ENCODE measurements at places on chromosomes 6 and 20.

DNA sequence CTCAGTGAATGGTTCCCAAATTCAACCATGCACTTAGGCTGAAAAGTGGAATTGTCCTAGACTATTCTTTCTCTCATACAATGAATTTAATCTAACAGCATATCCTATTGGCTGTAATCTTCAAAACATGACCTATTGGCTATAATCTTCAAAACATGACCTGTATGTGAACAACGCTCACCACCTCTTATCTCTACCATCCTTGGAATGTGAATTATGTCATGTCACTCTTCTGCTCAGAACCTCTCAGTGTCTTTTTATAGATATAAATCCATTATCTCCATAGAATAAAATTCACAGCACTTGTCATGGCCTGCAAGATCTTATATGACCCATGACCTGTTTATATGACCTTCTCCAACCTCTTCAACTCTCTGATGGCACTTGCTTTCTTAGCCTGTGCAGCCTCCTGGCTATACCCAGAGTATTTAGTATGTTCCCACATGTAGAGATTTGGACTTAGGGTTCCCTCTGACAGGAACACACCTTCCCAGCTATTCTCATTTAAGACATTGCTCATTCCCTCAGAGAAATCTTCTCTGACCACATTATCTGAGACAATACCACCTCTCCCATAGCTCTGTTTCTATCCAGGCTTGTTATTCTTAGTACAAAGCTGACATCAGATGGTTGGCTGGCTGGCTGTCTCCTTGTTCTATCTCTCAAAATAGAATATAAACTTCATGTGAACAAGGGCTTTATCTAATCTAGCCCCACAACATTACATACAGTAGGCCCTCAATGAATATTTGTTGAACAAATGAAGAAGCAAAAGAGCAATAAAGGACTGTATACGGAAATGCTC is 275.0 kb upstream of the PREP start:
- DNase-seq: no peak

DNA sequence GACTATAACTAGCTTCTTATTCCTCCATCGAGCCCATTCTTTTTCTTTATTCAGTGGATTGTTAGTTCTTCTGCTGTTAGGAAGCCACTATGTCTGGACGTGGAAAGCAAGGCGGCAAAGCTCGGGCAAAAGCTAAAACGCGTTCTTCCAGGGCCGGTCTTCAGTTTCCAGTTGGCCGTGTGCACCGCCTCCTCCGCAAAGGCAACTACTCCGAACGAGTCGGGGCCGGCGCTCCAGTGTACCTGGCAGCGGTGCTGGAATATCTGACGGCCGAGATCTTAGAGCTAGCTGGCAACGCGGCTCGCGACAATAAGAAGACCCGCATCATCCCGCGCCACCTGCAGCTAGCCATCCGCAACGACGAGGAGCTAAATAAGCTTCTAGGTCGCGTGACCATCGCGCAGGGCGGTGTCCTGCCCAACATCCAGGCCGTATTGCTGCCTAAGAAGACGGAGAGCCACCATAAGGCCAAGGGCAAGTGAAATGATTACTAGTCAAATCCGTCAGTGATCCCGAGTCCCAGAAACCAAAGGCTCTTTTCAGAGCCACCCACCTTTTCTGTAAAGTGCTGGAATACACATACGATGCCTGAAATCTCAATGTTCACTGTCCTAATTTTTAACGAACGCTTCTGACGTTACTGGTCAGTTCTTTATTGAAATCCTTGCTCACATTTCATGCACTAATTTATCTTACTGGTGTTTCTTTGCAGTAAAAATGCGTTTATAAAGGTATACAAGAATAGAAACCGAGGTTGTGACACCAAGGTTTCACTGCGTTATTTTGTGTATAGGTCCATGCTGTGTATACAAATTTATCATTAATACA is 129.9 kb downstream of the HFE start:
- peak; percentile 86 for DNase-seq

GRCh38 chr20:9829835-9830234 is 9.0 kb downstream of the PAK5 start:
- DNase-seq: no peak

DNA sequence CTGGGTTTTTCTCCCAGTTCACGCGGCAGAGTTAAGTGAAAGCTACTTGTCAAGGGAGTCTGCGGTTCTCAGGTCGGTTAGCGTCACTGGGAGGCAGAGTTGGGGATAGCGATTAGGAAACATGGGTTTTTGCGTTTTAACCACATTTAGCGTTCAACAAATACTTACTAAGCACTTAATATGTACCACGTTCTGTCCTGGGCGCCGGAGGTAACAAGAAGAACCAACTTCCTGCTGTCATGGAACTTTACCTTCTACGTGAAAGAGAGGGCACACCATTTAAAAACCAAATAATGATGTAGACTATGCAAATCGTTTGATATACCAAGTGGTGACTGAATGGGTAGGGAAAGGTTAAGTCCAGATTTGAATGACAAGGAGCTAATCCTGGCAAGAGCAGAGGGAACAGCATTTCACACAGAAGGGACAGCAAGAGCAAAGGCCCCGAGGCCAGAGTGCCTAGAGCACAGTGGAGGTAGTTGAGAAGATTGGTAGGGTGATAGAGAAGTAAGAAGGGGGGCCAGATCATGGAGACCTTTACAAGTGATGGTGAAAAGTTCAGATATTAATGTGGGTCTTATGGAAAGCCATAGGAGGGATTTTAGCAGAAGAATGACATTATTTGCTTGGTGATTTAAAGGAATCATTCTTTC is 744 bp downstream of the RIOK1 start:
- no peak for DNase-seq

DNA sequence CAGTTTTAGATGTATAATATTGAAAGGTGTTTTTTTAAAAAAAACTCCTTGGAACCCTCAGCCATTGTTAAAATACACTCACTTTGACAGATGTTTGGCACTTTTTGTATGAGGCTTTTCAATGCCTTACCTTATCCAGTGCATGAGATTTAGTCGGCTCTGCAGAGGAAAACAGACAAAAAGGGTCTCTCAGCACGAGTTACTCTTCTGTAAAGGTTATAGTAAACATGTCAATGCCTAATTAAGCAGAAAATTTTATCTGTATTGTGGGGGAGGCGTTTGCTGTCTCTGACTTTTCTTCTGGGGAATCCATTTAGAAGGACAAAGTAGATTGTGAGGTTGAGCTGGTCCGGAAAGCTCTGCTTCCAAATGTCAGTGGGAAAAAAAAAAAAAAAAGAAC is 278.3 kb downstream of the TSHZ2 start:
- DNase-seq: no peak

- no peak for DNase-seq
These were observed 1.2 kb downstream of the DCBLD1 start for GRCh38 chr6:117483645-117484016.

DNA sequence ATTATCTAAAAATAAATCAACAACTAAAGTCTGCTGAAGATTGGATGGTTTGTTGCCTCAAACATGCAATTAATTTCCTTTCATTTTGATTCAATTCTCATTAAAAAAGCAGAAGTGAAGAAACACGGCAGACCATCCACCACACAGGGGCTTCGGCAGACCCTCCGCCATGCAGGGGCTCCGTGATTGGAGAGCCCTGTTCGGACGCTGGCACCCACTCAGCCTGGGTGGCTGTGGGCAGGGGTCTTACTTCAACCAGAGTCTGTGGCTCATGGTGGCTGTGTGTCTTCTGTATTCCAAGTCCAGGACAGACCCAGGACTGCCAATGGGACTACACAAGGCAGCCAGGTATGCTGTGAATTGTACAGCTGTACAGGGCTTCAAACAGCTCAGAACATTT is 86.9 kb upstream of the FRMD1 start:
- DNase-seq: no peak

DNA sequence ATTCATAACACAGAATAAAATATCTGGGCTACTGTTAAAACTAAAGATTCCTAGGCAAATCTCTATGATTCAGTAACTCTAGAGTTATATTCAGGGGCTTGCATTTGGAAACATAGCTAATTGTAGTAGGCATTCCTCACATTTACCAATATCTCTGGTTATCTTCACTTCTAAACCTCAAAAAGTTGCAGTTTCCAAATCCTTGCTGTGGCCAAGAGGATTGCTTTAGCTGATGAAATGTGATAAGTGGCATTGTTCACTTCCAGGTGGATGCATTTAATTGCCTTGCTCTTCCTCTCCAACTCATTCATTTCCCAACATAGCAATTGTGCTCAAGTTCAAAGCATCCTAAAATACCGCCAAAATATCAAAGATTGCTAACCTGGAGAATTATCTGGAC is 246.6 kb downstream of the GRIK2 start:
- DNase-seq: no peak

- DNase-seq: no peak
These were observed 71.8 kb downstream of the ARHGAP18 start for GRCh38 chr6:129638055-129638684.

DNA sequence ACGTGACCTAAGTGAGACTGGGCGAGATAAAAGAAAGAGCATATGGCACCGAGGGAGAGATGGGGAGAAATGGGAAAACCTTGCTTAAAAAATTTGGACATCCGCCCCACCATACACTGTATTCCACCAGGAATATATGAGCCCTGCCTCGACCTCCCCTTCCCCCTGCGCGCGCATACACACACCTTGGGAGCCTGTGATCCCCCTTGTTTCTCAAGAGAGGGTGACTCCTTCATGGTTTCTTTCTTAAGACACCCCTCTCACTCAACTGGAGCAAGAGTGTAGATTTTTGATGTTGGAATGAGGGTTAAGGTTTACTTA is 480 bp downstream of the ABCF1 start:
- no peak for DNase-seq

- DNase-seq: no peak
These were observed 228.0 kb downstream of the ZNF217 start for GRCh38 chr20:53365539-53366075.

GRCh38 chr20:52402950-52403349 is 211.4 kb upstream of the ZFP64 start:
- no peak for DNase-seq

- DNase-seq: no peak
These were observed 3.2 kb upstream of the IFNGR1 start for GRCh38 chr6:137222381-137222780.

DNA sequence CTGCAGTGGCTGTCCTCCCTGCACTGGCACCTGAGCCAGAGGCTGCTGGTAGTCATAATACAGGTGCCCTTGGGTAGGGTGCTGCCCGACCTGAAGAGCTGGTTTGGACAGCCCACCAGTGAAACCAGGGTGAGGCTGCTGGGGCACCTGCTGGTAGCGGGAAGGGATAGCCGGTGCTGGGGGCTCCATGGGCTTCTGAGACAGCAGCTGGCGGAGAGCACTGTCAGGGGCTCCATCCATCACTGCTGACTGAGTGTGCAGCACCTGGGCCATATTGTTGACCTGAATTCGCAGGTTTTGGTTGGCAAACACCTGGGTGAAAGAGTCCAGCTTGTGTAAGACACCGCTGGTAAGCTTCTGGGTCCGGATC is 51.2 kb upstream of the MRPS10 start:
- DNase-seq: no peak

DNA sequence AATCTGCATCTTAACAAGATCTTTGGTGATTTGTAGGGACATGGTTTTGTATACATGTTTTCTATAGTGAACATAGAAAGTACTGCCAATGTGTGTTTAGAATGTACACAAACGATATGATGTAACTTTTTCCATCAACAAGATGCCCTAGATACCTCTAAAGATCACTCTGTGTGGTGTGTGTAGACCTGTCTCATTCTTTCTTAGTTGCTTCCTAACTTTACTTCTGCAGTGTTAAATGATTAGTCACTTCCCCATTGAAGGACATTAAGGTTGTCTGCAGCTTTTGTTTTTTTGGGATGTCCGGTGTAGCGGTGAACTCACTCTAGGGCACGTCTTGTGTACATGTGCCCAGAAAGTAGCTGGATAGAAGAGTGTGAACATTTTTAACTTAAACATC is 35.9 kb downstream of the CDYL start:
- DNase-seq: no peak

DNA sequence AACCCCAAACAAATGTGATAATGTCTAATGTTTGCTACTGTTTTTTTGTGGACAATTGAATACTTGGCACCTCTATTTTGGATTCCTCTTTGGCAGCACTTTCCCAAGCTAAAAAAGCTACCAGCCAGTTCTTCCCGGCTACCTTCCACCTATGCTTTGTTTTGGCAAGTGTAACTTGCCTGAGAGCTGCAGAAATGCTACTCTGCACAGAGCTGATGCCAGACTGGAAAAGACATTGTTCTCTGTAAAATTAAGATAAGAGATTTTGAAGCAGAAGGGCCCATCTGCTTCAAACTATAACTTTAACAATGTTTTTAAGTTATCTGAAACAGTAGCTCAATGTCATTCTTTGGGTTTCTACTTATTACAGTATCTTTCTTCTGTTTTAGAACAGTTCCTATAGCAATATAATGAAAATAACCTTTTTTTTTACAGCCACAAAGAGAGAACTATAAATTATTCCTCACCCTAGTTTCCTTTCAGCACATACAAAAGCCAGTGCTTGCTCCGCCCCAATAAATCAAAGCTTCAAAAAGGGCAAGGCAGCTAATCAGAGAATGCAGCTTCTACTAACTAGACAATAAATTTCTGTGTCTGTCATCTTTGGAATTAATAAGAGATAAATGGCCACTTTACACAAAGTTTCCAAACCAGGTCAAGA is 183.1 kb downstream of the UBE3D start:
- no peak for DNase-seq

- no peak for DNase-seq
These were observed 8.0 kb upstream of the TUBB2B start for GRCh38 chr6:3235486-3235885.

GRCh38 chr6:135465307-135465706 is 32.2 kb downstream of the AHI1 start:
- DNase-seq: no peak

- DNase-seq: no peak
These were observed 65.7 kb upstream of the MPC1 start for GRCh38 chr6:166448432-166448831.

DNA sequence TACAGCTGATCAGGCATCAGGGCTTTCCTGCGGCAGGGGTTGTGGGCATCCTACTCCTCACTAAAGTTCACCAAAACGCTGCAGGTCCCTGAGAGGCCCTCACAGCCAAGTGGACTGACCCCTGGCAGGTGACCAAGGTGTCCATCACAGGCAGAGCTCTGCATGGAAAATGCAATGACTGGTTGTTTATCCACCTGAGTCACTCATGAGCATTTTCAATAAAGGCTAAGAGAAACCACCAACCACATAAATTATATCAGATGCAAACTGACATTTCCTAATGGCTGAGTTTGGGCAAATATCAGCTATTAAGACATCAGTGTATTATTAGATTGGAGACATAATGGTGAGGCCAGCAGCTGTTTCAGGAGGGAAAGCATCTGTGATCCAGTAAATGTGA is 152.7 kb upstream of the SYNDIG1 start:
- no peak for DNase-seq

DNA sequence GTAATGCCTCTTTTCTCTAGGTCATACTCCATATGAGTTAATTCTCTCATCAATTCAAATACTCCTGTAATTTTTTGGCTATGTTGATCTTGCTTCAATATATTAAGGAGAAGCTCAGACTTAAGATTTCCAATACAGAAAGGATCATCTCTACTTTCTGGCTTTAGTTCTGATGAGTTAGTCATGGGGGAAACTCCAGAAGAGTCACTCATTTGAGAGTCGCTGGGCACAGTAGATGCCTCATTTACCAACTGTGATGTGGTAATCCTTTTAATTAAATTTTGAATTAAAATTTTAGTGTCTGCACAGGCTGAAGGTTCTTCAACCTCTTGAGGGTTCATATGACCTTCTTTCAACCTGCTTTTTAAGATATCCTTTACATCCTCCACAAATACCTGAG is 38.5 kb downstream of the DST start:
- peak; percentile 25 for DNase-seq
